ENCODE measurements at places on chromosomes 12 and 14. TPM values are rescaled to one million over a fixed set of nuclear protein-coding genes. Genes with fewer than 3 reads are reported as not detected.

DNA sequence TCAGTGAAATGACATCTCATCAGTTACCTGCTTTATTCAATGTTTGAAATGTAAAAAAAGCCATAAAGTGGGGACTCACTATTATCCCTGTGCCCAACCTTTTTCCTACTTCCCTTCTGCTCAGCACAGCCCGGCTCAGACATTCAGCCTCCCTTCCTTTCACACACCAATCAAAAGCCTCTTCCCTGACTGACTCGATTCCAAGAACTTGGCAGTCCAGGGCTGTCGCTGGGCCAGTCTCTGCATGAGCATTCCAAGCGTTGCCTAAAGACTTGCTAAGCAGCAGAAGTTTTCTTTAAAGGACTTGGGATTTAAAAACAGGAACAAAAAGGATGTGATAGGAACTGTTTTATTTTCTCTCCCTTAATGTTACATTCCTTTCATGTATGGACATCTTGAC, 22.7 kb downstream of the ITPR2 start:
- DNase-seq: no peak

- DNase-seq: no peak
These were observed 173.4 kb upstream of the BMP4 start for GRCh38 chr14:54129850-54130640.

- DNase-seq: no peak
These were observed 1115.0 kb downstream of the VRK1 start for GRCh38 chr14:97912217-97912616.

GRCh38 chr12:51972422-51972812, 20.9 kb downstream of the ACVR1B start:
- DNase-seq: no peak

GRCh38 chr14:100677152-100677551, 49.5 kb upstream of the DLK1 start:
- DNase-seq: no peak

DNA sequence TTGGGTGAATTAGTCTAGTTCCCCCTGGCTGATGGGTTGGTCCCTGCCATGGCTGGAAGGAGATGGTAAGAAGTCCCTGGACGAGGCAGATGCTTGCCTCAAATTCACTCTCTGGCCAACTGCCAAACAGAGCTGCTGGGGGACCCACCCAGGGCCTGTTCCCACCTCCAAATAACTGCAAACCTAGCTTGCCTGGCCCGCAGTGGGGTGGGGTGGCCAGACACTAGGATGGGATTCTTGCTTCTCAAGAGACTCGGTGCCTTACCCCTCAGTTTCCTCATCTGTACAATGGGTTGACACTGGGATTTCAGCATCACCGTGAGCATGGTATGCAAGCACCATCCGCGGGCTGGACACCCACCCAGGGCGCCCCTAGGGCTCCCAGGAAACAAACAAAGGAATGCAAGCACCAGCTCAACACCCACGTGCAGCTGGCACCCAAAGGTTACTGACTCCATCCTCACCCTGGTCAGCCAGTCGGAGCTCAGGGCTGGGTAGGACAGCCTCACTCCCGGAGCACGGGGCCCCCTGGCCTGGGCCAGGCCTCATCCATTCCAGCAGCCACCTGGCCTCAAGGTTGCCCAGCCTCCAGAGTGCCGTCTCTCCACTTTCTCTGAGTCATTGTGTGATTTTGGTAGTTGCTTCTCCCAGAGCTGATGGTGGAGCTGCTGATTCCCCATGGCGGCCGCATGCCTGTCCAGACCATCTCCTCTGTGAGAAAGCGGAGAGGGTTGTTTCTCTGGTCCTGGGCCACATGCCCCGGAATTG, 205.2 kb upstream of the RTL1 start:
- DNase-seq: no peak

Gene PLEKHG7
- total RNA-seq: not detected

Gene CFAP54
- 0.51 TPM for total RNA-seq
